ENCODE measurements at places on chromosomes 16 and 17.

- DNase-seq, result peak; percentile 46
These were observed 5.5 kb upstream of the KIF22 start for GRCh38 chr16:29784901-29785500.

DNA sequence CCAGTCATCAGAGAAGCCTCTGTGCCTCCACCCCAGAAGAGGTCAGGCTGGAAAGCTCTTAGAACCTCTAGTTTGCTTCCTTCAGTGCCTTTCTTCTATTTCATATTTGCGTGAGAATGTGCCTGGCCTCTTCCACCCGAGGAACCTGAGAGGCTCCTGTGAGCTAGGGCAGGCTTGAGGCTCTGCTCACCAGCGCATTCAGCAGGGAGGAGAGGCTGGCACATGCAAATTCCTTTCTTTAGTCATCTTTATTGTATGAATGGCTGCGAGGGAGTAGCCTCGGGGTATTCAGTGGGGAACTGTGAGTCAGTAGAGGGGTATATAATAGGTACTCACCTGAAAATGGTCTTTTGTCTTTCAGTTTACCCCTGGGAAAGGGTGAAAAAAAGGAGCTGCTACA, 268.3 kb downstream of the ABCC12 start:
- DNase-seq, result no peak

DNA sequence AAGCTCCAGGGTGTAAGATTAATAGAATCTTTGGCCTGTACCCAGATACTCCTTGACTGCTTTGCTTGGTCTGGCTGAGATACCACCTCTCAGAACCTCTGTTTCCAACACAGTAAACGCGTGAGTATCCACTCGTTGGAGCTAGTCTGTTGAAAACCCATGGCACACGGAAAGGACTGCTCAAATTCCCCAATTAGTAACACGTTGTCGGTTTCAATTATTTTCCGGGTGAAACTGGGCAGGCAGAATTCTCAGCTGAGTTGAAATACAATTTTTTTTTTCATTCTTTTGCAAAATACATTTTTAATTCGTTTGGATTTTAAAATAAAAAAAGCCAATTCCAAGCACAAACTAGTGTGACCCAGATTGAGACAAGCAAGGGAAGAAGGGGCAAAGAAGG, 120.5 kb downstream of the MAF start:
- no peak for DNase-seq

GRCh38 chr17:35083071-35083470, 19.6 kb upstream of the RFFL start:
- no peak for DNase-seq

DNA sequence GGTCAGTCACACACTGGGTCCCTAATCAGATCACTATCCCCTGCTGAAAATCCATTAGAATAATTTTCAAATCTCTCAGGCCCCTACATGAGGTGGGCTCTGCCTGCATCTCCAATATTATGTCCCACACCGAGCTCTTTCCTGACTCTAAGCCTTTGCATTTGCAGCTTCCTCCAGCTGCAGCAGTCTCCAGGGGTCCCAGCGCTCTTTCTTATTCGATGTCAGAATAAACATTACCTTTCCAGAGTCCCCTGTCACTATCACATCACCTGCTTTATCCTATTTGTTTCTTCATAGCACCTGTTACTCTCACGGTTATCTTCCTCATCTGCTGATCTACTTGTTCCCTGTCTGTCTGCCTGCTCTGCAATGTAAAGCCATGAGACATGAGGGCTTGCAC, 57.3 kb upstream of the MON1B start:
- DNase-seq, result no peak

DNA sequence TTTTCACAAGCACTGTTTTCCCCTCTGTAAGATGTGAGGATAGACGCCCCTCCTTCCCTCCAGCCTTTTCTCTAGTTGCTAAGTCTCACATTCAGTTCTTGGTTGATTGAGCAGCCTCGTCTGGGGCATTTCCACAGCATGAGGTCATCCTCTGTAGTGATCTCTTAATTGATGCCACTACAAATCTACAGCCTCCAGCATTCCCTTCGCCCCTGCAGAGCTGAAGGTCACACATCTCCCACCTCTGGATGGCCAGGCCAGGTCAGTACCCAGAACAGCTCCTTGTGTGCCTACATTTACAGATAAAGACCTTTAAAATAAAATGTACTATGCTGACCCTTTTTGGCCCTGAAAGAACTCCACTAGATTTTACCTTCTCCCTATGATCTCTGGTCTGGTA, 32.5 kb upstream of the CDH11 start:
- no peak for DNase-seq

GRCh38 chr16:57045694-57046381, 46.5 kb upstream of the CPNE2 start:
- no peak for DNase-seq

- DNase-seq, result no peak
These were observed 54.6 kb upstream of the CACNG4 start for GRCh38 chr17:66909804-66910373.

DNA sequence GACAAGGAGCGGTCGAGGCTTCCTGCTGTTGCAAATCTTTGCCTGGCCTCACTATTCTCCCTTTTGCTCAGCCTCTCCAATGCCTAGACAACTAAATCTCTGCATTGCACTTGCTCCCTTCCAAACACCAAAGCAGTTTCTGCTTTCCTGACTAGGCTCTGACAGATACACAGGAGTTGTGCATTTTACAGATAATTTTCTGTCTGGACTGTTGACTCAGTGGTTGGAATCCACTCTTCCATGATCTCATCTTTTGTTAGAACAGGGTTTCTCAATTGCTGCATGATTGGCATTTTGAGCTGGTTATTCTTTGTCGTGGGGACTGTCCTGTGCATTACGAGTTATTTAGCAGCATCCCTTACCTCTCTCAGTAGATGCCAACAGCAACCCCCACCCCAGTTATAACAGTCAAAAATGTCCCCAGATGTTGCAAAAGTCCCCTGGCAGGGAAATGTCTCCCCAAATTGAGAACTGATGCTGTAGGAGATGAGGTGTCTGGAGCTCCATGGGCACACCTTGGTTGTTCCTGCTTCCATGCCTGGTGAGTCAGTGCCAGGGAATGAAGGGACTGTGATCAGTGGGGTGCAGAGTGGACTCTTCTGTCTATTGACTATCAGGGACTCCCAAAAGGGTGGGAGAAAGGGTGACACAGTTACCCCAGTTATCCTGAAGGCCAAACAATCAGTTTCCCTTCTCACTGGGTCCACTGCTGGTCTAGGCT, 557.4 kb upstream of the PSMD7 start:
- DNase-seq, result no peak

- no peak for DNase-seq
These were observed 33.8 kb upstream of the GHDC start for GRCh38 chr17:42227849-42228700.

GRCh38 chr16:78450255-78450654, 350.8 kb downstream of the WWOX start:
- no peak for DNase-seq
